ENCODE measurements at places on chromosomes 7 and 10.

DNA sequence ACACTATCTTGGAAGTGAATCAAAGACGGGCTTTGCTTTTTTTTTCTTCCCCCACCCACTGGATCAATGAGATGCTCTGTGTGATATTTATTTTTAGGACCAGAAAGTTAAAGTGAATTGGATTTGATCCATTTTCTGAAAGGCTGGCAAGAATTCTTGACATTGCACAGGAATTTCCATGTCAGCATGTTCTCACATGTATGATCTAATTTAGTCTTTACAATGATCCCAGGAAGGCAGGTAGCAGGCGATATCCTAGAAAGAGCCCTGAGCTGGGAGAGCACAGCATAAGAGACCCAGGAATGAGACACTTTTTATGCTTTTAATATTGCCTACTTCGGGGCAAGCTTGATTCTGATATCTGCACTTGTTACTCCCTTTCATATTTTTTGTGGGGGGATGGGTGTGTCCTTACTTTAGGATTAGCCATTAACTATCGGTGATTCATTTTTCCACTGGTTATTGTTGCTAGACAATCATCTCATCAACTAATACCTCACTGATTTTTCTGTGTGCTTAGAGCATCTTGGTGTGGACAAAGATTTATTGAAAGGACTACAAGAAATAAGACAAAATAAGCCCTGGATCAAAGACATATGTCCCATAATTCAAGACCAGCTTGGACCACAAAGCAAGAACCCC, 58.1 kb downstream of the NRP1 start:
- no peak for DNase-seq

DNA sequence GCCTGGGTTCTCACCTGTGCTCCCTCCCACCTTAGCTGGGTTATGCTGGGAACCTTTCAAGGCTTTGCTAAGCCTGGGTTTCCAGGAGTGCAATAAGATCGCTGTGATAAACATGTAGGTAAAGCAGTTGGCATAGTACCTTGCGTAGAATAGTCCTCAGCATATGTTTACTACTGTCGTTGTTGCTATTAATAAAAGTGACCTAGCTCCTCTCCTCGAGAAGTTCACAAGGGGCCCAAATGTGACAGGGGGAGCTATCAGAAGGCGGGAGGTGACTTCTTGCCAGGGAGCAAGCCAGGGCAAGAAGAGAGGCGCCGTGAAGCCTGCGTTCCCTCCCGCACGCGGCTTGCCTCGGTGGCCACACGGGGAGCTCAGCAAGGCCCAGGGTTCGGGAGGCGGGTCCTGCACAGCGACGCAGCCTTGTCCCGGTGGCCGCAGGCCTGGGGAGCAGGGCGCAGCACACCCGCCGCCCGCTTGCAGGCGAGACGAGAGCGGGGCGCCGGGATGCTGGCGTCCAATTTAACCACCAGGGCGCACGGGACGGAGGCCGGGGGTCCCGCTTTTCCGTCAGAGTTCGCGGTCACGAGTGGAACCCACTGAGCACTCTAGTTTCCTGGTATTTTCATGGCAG, 106.2 kb downstream of the SNX10 start:
- no peak for DNase-seq

GRCh38 chr10:89242840-89243568, 8.6 kb downstream of the LIPA start:
- DNase-seq = no peak

DNA sequence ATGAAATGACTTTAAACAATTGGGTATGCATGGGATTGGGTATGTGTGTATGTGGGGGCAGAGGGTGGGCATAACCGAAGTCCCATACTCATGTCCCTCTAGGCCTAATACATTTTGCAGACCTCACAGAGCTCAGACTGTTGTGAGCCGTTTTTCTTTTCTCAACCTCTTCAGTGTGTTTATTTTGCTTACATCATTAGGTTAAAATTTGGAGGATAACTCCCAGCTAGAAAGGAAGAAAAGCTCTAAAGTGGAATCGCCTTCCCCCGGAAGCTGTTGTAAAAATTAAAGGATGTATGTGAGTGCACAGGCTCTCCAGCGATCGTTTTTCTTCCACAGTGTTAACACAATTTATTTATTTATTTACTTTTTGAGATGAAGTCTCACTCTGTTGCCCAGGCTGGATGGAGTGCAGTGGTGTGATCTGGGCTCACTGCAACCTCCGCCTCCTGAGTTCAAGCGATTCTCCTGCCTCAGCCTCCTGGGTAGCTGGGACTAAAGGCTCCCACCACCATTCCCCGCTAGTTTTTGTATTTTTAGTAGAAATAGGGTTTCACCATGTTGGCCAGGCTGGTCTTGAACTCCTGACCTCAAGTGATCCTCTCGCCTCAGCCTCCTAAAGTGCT, 1.5 kb upstream of the H2AZ2 start:
- DNase-seq = no peak

DNA sequence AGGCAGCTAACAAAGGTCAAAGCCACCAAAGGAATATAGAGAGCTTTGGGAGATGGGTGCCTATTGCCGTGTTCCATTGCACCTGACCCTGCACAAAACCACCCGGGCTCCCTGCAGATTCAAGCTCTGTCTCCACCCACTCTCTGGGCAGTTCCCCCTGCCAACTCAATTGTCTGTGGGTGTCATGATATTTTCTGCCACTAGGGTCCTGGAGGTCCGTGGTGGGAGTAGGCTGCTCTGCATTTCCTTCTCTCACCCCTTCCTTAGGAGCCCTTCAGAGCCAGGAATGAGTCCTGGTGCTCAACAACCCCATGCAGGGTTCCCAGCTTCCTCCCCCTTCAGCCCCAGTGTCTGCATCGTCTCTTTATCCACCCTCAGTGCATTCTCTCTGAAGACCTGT, 34.1 kb downstream of the PNLIPRP2 start:
- no peak for DNase-seq

DNA sequence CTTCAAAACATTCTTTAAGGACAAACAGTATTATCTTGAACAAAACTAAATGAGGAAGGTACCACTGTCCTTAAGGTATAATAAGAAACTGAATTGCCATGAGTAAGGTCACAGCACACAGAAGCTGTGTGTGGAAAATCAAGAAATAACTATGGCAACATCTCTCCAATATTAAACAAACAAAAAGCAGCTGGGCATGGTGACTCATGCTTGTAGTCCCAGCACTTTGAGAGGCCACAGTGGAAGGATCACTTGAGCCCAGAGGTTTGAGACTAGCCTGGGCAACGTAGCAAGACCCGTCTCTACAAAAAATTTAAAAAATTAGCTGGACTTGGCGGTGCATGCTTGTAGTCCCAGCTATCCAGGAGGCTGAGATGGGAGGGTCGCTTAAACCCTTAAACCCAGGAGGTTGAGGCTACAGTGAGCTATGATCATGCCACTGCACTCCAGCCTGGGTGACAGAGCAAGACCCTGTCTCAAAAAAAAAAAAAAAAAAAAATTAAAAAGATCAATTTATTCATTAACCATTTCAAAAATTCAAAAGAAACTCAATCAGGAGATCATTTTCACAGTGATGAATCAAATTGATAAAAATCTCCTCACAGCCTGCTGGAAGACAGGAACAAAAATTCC, 195.4 kb downstream of the SKIDA1 start:
- no peak for DNase-seq

DNA sequence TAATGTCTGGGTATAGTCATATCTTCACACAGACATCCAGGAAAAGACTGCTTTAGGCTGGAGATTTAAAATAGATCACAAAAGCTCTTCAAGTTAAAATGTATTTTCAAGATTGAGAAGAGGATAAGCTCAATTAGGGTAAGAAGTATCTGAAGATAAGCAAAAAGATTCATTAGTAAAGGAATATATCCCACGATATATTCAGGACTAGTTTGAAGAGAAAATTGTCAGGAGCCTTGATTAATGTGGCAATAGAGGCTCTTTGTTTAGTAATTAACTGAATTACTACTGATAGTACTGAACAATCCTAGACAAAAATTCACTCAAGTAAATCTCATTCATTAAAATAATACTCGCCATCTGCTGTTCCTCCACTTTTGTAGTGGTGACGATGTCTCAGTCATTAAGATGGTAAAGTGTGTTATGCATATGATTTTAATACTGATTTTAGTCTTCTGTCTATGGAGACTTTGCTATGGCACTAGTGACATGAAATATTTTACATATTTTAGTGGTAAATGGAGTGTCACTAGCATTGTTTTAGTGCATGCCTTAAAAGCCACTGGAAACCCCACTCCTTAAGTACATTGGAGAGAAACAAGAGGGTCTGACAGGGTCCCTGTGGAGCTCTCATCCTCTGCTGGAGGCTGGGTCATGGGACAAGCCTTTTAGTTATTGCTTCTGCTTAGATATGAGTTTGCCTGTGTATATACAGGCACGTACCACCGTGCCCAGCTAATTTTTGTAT, 32.8 kb downstream of the INPP5F start:
- no peak for DNase-seq

DNA sequence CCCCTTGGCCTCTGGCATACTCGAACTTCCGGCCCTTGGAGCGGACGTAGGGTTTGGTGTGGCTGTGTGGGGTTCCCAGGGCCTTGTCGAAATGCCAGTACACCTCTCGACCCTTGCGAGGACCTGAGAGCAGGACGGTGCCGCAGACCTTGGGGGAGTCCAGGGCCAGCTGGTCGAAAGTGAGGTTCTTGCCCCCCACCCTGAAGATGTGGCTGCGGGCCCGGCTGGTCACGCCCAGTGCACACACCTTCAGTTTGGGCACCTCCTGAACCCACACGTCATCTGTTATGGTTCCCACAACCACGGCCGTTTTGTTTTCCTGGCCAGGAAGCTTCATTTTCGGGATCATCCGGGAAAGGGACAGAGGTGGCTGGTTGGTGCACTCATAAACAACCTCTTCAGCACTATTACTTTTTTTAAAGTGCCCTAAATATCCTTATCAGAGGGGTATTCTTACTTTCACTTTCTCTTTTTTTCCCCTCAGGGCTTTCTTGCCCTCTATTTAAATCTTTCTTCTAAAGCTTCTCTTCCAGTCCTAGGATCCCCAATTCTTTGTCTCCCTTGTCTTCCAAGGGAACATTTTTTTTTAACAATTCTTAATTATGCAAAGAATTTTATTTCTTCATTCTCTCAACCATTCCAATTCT, 44.9 kb upstream of the FAM3C start:
- DNase-seq = no peak

DNA sequence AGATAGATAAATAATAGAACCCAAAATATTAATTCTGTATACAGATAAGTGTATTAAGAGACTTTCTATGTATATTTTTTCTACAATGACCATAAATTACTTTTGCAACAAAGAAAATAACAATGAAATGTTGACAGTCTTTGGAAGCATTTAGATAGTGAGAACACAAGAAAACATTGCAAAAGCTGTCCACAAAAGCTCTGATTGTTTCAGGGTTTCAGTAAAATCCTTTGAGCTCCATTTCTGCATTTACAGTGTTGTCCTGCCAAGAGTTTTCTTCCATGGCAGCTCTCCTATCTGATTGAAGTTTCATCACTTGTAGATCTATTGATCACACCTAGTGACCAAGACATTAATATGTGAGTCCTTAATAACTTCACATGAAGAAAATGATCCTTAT, 321.8 kb downstream of the GPR37 start:
- no peak for DNase-seq

DNA sequence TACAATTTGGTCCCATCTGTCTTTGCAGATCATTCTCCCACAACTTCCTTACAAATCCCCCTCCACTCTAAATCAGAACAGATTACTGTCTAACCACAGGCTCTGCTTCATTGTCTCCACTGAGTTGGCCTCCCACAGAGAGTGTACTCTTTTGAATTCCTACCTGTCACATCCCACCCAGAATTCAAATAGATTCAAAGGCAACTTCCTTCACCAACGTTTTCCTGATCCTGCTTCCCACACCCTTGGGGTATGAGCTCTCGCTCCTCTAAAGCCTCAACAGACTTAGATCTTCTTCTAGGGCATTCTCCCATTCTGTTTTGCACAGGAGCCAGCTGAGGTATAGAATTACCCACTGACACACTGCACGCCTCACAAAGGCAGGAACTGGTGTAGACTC, 197.8 kb upstream of the CDCA7L start:
- no peak for DNase-seq

GRCh38 chr7:2201686-2202360, 30.9 kb downstream of the MAD1L1 start:
- DNase-seq = no peak
